CD8-positive, alpha-beta T cell (primary cell): ENCODE measurements at places on chromosomes 4 and X.

DNA sequence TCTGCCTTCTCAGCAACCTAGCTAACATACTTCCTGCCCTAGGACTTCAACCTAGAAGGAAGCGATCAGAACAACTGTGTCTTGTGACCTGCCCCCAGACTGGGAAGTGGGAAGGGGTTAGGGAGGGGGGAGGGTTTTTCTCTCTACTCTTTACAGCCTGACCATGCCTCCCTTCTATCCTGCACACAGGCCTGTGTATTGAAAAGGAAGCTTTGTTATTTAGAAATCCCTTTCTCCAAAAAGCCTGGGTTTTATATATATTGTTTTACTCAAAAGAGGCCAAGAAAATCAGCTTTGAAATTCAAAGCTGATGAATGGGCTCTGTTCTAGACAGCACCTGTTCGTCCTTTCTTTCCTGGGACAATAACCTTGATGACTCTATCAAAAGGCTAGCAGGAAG lies 35.2 kb upstream of the SMS start:
- DNase-seq: no peak

DNA sequence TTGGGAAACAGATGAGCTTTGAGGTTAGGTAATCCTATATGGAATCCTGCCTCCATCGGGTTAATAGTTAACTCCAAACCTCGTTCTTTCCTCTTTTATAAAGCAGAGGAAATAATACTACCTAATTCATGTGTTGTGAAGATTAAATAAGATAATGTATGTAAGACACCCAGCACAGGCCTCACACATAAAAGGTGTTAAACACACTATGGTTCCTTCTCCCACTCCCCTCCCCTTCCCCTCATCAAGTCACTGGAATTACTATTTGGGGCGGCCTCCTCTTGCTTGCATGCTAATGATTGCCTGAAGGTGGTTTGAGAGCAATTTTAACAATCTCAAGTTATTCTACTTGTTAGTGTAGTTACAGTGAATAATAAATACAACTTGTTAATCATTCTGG lies 404.4 kb upstream of the RASGEF1B start:
- no peak for DNase-seq

- no peak for DNase-seq
Observed at GRCh38 chrX:128518508-128518907, 466.3 kb upstream of the ACTRT1 start.

GRCh38 chrX:13717700-13718472 lies 16.5 kb downstream of the TRAPPC2 start:
- DNase-seq: no peak

- no peak for DNase-seq
Observed at GRCh38 chr4:128386761-128387599, 99.4 kb upstream of the PGRMC2 start.

DNA sequence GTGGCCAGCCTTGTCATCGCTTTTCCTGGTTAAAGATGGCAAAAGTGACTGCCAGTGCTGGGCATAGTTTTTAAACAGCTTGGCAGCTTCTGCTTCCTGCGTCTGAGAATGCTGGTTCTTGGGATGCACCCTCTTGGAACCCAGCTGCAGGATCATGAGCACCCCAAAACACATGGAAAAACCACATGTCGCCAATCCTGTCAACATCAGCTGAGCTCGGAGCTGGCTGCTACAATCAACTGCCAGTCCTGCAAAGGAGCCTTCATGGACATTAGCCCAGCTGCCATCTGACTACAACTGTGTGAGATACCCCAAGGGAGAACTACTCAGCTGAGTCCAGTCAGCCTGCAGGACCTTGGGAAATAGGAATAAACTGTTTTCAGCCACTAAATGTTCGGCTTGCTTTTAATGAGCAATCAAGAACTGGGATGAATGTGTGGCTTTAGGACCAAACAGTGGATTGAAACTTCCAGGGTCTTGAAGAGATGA lies 31.0 kb downstream of the OSTC start:
- no peak for DNase-seq

DNA sequence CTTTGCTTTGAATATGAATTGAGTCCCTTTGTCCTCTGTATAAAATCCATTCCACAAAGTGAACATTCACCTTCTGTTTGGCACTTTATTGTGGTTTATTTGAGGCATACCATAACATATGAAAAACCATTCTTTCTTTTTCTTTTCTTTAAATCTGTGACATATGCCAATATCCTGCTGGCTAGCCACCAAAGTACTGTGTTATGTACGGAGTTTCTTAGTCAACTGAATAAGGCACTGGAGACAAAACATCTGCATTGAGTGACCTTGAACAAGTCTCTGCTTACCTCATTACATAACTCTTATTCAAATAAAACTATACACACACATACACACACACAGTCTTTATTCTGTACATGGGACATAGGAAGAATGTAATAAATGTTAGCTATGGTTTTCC lies 872.8 kb downstream of the C4orf33 start:
- no peak for DNase-seq

DNA sequence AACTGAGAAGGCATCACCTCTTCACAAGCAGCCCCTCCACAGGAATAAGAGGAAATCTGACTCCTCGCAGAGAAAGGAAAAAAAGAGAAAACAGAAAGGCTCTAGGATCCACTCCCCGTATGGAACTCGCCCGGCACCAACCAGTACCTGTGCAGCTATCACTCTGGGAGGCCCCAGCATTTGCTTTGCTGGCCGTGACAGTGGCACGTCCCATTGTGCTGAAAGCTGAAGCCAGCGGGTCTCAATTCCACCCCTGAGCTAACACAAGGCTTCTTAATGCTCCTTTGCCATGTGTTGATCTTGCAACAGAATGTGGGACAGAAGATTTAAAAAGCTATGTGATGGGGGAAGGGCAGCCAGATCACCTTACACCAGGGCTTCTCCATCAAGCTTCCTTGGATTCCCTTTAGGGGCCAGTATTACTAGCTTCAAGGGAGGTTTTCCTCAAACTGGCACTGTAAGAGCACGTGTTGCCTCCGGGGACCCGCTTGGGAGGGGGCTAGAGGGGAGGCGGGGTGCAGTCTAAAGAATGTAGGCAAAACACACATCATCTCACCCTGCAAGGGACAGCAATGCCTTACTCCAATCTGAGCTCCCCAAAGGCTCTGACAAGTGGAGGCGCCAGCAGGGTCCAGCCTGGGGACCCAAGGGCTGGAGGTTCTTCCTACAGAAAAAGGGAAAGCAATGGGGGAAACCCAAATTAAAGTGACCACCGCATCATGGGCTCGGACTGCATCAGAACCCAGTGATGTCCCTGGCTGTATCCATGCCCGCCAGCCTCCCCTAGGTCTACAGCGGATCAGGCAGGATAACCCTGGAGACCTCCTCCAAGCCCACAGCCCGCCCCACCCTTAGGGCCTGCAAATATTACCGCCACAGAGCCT lies 1.2 kb downstream of the USP46 start:
- DNase-seq: no peak

DNA sequence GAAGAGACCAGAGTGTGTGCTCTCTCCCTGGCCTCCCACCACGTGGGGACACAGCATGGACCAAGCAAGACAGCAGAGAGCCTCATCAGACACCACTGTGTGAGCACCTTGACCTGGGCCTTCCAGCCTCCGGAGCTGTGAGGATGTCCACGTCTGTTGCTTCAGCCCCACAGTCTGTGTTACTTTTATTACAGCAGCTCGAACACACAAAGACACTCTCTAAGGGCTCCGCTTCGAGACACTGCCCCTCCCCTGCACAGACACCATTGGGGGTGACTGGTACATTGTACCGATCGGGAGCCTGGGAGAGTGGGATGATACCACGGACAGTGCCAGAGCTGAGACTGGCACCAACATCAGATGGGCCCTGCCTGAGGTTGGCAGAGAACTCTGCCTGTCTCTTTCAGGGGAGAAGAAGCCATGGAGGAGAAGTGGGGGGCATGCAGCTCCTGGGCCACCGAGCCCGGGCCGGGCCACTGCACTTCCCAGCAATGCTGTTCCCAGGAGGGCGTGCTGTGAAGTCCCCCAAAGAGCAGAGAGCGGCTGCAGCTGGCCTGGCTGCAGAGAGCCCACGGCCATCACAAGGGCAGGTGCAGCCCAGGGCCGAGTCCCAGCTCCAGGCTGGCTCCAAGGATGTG lies 48.1 kb upstream of the HMX1 start:
- no peak for DNase-seq

GRCh38 chr4:79935274-79935673 lies 137.8 kb downstream of the ANTXR2 start:
- no peak for DNase-seq

DNA sequence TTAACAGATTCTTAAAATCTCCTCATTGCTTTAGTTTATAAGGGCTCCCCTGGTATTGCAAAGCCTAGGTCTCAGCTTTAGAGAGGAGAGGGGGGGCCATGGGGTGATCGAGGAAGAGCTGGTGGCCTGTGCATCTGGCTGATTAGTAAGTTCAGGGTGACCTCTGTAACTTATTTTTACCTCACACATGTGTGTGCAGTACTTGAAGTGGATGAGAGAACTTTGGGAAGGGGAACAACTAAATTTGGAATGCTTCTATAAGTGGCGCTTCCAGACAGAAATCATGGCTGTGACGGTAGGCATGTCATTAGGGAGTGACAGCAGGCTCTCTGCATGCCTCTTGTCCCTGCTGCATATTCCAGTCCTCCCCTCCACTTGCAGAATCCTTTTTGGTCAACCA lies 41.9 kb downstream of the FRAS1 start:
- no peak for DNase-seq

- DNase-seq: no peak
Observed at GRCh38 chrX:66833426-66833825, 194.5 kb upstream of the EDA2R start.
